ENCODE measurements at places on chromosomes 3 and 15.

DNA sequence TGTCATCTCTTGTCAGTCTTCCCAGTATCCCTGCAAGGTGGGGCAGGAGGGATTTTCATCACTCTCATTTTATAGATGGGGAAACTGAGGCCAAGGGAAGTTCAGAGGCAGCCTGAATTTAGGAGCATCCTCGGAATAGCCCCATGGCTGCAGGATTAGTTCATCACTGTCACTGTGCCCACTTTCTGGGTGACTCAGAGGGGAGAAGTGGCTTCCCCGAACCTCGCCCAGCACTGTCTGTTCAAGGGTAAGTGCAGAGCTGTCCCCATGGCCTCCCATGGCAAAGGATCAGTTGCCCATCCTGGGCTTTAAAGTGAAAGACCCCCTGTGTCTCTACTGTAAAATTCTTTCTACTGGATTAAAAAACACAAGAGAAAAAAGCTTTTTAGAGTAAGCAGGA lies 60.0 kb upstream of the SEC13 start:
- no peak for DNase-seq

DNA sequence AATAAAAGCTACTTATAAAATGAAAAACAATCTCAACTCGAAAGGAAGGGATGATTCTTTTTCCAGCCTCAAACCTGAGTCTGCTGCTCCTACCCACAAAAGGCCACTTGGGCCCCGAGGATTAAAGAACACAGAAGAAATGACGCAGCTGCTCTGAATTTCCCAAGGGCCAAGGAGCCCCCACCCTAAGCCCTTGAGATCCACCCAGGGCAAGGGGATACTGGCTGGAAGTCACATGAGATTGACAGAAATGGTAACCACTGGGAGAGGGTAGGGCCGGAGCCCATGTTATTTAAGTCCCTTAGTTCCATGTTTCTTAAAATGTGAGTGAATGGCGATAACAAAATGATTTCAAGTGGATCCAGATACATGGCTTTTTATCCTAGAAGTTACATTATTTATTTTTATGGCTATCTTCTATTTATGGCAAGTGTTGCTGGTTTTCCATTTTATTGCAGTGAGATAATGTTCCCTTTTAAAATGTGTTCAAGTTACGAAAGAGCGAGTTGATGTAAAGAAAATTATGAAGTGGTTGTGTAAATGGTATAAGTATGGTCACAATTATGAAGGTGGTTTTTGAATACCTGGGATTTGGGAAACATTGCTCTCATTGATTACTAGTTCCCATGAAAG lies 16.8 kb downstream of the IGDCC4 start:
- no peak for DNase-seq

DNA sequence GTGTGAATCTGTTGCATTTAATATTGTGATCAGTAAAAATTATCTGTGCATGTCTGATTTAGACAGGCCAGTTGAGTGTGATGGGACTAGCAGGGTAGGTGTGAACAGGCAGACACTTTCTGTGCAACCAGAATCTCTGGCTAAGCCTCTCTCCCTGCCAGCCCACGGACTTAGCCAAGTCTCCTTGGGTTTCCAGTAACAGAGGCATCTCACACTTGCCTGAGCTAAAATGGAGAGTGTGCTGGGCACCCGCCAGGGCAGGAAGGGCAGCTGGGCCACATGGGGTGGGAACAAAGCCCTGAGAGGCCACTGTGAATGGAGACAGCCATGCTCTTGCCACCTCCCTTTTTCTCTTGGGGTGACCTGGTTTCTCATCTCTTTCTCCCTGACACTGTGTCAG lies 12.5 kb upstream of the RPS27L start:
- DNase-seq, result no peak

GRCh38 chr3:4703054-4703480 lies 209.9 kb downstream of the ITPR1 start:
- DNase-seq, result no peak

GRCh38 chr3:9955611-9956352 lies 3.6 kb upstream of the PRRT3 start:
- no peak for DNase-seq

DNA sequence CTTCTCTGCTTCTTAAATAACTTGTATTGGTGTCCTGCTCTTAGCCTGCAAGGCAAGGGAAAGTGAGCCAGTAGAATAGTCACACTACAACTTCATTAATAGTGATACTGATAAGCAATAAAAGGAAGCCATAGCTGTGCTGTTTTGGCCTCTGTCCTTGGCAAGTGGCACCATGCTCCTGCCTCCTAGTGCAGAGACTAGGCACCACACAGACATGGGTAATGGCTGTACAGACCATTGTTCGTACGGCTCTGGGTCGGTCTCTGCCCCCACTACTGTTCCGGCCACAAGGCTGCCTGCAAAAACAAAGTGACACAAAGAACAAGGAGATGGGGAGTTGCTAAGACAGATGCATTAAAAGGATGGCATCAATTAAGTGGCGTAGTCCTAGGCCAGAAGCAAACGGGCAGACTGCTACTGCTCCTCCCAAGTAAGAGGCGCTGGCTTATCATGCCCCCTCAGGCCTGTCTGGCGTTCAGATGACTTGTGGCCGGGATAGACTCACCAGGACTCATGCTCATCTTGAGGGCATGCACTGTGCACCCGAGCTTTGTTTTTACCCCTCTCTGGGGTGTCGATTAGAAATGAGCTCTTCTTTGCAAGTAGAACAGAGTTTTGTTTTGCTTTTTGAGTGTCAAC lies 75.6 kb downstream of the TRAK1 start:
- no peak for DNase-seq

DNA sequence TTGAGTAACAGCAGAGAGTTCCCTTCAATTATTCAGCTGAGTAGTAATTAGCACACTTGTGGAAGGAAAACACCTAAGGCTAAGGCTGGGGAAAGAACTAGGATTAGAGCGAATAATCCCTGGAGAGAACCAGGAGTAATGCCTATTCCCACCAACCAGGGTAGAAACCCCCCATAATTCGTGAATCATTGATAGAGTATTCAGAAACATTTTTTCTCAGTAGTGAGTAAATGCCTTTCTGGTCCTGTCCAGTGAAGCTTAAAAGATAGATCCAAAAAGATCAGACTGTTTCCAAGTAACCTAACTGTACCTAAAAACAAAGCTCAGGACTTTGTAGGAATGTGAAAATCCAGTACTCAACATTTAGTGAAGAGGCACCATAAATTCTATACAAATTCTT lies 71.2 kb downstream of the DGKG start:
- DNase-seq, result no peak

GRCh38 chr3:59101231-59101736 lies 51.5 kb upstream of the CFAP20DC start:
- DNase-seq, result peak; percentile 54

DNA sequence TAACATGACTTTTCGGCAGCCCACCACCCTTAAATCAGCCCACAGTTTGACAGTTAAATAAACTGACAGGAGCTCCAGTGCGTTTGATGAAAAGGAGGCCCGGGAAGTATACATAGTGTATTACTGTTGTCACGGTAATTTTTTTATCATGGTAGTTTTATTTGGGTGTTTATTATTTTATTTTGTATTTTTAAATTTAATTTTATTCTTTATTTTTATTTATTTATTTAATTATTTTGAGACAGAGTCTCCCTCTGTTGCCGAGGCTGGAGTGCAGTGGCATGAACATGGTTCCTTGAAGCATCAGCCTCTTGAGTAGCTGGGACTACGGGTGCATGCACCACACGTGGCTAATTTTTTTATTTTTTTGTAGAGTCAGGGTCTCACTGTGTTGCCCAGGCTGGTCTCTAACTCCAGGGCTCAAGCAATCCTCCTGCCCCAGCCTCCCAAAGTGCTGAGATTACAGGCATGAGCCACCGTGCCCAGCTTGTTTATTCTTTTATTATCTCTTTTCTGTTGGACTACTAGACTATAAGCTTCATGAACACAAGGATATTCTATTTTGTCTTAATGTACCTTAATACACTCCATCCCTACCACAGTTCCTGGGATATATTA lies 65.3 kb downstream of the LRCH3 start:
- DNase-seq, result no peak

GRCh38 chr3:135141672-135142071 lies 346.6 kb downstream of the EPHB1 start:
- DNase-seq, result no peak

DNA sequence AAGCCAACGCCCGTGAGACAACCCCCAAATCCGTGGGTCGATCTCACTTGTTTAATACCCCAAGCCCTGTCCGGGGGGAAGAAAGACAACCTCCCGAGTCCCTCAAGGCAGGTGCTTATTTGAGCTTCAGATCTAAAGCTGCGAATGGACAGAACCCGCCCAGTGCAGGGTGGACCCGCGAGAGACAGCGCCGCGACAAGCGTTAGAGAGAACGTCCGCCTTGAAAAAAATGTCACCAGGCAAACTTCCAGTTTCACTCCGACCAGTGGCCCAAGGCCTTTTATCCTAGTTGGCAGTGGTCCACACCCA lies 740 bp upstream of the OXSR1 start:
- no peak for DNase-seq

- DNase-seq, result no peak
Measured at GRCh38 chr3:3241596-3241995, 62.1 kb upstream of the CRBN start.

- peak; percentile 5 for DNase-seq
Measured at GRCh38 chr3:31250116-31250777, 282.5 kb upstream of the STT3B start.

- DNase-seq, result peak; percentile 1
Measured at GRCh38 chr3:18559331-18559842, 134.2 kb upstream of the SATB1 start.

- no peak for DNase-seq
Measured at GRCh38 chr3:51703761-51704510, 2.9 kb upstream of the GRM2 start.

DNA sequence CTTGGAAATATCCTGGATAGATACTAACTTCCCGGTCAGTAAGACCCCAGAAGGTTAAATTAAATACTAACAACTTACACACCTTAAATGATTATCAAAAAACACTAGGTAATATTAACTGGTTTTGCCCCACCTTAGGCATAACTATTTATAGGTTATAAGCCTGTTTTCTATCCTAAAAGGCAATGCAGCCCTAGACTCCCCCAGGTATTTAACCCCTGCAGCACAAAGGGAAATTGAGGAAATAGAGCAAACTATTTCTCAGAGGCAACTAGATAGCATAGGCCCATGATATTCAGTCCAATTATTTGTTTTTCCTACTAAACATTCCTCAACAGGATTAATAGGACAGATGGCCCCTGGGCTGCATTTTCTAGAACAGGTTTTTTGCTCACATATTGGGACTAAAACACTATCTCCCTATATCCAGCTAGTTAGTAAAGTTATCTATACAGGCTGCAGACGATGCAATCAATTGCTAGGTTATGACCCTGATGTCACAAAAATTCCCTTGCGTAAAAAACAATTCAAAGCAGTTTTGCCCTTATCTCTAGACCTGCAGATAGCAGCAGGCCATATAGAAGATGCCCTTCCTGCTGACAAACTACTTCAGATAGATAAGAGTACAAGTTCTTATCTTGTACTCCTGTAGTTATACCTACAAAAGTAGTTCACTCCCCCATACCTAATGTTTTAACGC lies 221.3 kb downstream of the DTWD1 start:
- DNase-seq, result no peak

GRCh38 chr3:82141592-82141991 lies 380.1 kb upstream of the GBE1 start:
- no peak for DNase-seq

DNA sequence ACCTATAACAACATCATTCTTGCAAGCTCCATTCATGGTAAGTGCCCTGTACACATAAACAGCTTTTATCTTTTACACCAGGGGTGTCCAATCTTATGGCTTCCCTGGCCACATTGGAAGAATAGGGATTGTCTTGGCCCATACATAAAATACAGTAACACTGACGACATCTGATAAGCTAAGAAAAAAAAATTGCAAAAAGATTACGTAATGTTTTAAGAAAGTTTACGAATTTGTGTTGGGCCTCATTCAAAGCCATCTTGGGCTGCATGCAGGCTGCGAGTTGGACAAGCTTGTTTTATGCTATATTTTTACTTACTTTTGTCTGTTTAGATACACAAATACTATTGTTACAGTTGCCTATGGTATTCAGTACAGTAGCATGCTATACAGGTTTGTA lies 31.6 kb downstream of the ZNF654 start:
- DNase-seq, result no peak

DNA sequence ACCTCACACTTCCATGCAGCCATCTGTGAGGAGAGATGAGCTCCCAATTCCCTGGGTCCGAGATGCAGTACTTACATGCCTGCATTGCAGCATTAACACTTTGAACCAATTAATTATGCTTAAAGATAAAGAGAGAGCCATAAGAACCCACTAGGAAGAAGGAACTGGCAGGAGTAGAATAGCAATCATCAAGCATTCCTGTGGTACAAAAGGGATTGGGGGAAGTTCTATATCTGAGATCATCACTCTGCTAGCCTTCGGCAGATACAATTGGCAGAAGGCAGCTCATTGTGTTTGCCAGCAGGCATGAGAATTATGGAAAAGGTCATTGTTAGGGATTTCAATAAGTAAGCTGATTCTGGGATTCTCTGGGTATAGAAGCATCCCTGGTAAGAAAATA lies 891.4 kb downstream of the NTRK3 start:
- peak; percentile 18 for DNase-seq

- DNase-seq, result no peak
Measured at GRCh38 chr3:170471149-170471548, 52.5 kb downstream of the CLDN11 start.

DNA sequence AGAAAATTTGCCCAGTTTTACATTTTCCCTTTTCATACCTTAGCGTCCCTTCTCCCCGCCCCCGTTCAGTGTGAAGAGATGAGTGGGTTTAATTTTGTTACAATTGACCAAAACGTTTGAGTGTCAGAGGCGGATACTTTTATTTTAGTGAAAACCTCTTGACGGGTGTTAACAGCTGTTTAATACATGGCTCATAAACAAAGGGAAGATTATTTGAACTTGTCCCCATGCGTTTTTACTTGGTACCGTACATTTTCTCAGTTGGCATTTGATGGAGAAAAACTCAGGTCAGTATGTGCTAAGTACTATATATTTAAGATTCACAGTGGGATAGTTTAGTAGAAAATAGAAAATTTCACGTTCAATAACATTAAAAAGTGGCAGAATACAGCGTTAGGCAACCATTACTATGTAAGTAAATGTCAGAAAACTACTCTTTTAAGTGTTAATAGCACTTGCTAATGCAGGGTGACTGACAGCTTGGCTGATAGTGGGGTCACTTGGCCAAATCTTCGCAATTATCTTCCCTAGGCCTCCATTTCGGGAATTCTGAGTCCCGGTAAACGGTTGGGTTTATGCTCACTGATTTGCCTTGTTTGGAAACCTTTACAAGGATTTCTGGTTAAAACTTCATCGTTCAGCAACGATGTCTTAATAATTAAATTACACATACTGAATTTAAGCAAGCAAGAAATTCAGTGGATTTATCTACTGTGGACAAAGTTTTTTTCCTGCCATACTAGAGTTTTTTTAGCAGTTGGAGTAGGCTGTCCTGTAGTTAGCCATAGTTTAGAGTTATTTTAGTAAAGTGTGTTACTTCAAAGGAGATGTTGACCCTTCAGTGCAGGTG lies 4.8 kb downstream of the CHD2 start:
- no peak for DNase-seq
